ENCODE measurements at places on chromosomes 4 and X. TPM values are rescaled to one million over a fixed set of nuclear protein-coding genes. Genes with fewer than 3 reads are reported as not detected.

Gene PPM1K
- total RNA-seq, result 91.1 TPM

Gene MAGEB2
- total RNA-seq, result 0.25 TPM

Gene SLIT2
- 0.22 TPM for total RNA-seq

Gene CITED1
- total RNA-seq, result not detected

Gene HMGN5
- 2.3 TPM for total RNA-seq

Gene AWAT2
- not detected for total RNA-seq

Gene PAGE2
- total RNA-seq, result not detected

Gene SAGE1
- not detected for total RNA-seq

Gene ADH1A
- total RNA-seq, result not detected

Gene MGARP
- total RNA-seq, result 0.25 TPM

Gene STOX2
- 0.22 TPM for total RNA-seq

Gene HTRA3
- not detected for total RNA-seq

Gene CLGN
- not detected for total RNA-seq

Gene AFP
- not detected for total RNA-seq

Gene PTCHD1
- total RNA-seq, result not detected

Gene FTHL17
- not detected for total RNA-seq

Gene STK32B
- 0.15 TPM for total RNA-seq

Gene SPANXB1
- total RNA-seq, result not detected

Gene HTN1
- total RNA-seq, result not detected

Gene ARHGAP36
- not detected for total RNA-seq

Gene MAGEA2B
- total RNA-seq, result not detected

Gene CTAG1A
- total RNA-seq, result not detected

Gene CT55
- total RNA-seq, result not detected

Gene RAB40A
- 0.07 TPM for total RNA-seq

Gene GC
- 1.4 TPM for total RNA-seq

Gene P2RY4
- 1.2 TPM for total RNA-seq

Gene SYP
- 0.53 TPM for total RNA-seq

Gene CLDN22
- not detected for total RNA-seq

Gene CNKSR2
- total RNA-seq, result 10.4 TPM

Gene F9
- 0.10 TPM for total RNA-seq

Gene TENM3
- not detected for total RNA-seq

Gene RXFP1
- not detected for total RNA-seq

Gene HMX1
- total RNA-seq, result not detected

Gene FGG
- 4.9 TPM for total RNA-seq

Gene ADH1B
- 2.0 TPM for total RNA-seq

Gene UGT2B11
- total RNA-seq, result not detected

Gene RNF113A
- 37.7 TPM for total RNA-seq

Gene MAGEA2
- not detected for total RNA-seq

Gene FABP2
- not detected for total RNA-seq

Gene RHOXF2B
- not detected for total RNA-seq

Gene COX18
- 18.3 TPM for total RNA-seq

Gene CSAG3
- not detected for total RNA-seq

Gene RBMXL3
- total RNA-seq, result not detected

Gene UGT8
- 0.56 TPM for total RNA-seq

Gene POF1B
- 0.16 TPM for total RNA-seq

Gene SPIN2A
- 1.1 TPM for total RNA-seq

Gene RAI2
- 0.76 TPM for total RNA-seq

Gene TXK
- total RNA-seq, result 79.0 TPM

Gene ADRA2C
- total RNA-seq, result not detected

Gene ALB
- total RNA-seq, result 58.6 TPM
